PC-3 (cell line): ENCODE measurements at places on chromosomes 5 and 9. TPM values are rescaled to one million over a fixed set of nuclear protein-coding genes. Genes with fewer than 3 reads are reported as not detected.
A peak's percentile ranks its signal among the peaks of the same experiment; 100 is the strongest.

DNA sequence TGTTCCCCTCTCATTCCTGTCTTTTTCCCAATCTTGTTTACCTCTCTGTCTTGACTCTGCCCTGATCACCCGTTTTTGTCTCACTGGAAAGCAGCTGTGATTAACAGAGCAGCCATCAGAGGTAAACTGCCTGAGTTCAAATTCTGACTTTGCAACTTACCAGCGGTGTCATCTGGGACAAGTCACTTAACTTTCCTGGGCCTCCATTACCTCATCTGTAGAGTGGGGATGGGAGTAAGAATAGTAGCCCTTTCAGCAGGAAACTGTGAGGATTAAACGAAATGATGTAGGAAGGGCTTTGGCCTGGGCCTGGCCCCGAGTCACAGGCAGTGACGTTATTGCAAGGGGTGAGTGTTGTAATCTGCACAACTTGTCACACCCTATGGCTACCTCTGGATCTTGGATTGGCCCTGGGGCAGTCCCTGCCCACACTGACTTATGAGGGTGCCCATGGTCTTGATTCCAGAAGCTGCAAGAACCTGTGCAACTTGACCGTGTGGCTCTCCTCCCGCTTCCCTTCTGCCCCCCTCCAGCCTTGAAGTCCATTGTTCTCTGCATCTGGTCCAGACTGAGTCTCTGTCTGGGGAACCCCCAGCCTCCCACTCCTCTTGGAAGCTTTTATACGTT, 657 bp upstream of the PCDH12 start:
- H3K27me3 ChIP-seq = no peaks in the 10 kb centered on the region
- no peak overlapping the region for H3K27ac ChIP-seq
- H3K4me1 ChIP-seq = 0 out of 2 replicates have a peak, but pooled peaks cover 6% of the 10 kb centered on the region
- DNase-seq = peak; percentile 9

- H3K27ac ChIP-seq = no peak overlapping the region
- H3K4me1 ChIP-seq = no peaks in the 10 kb centered on the region
- no peak overlapping the region for H3K4me3 ChIP-seq
- no peaks in the 10 kb centered on the region for H3K27me3 ChIP-seq
- no peaks in the 10 kb centered on the region for H3K36me3 ChIP-seq
These were observed 50.7 kb downstream of the SPEF2 start for GRCh38 chr5:35668319-35668718.

GRCh38 chr9:82052081-82052480, 63.5 kb downstream of the SPATA31D1 start:
- no peak for DNase-seq
- H3K4me3 ChIP-seq = no peak overlapping the region
- H3K36me3 ChIP-seq = no peaks in the 10 kb centered on the region
- H3K27me3 ChIP-seq = no peaks in the 10 kb centered on the region
- H3K4me1 ChIP-seq = no peaks in the 10 kb centered on the region
- H3K27ac ChIP-seq = no peak overlapping the region

- H3K36me3 ChIP-seq = no peaks in the 10 kb centered on the region
- H3K27ac ChIP-seq = peak overlapping the region; percentile 82
- H3K4me1 ChIP-seq = peaks cover 40% of the 10 kb centered on the region
These were observed 542.5 kb downstream of the TLE1 start for GRCh38 chr9:81146684-81147337.

The PAXX gene
- 113 and 137 TPM in 2 replicates for total RNA-seq

DNA sequence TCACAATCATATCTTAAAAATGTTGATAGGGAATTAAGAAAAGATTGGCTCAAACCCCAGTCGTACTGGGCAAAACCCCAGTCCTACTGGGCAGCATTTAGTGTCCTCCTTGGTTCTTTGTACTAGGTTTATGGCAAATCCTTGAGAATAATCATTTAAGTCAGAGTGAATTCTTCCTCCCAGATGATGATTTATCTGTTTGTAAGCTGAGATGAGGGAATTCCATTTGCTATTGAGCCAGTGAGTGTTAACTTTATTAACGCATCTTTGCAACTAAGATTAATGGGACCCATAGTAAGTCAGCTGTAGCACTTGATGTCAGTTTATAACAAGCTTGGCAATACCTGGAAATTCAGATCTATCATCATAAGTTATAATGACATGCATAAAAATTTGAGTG, 821.8 kb upstream of the DMAC1 start:
- H3K4me1 ChIP-seq = no peaks in the 10 kb centered on the region
- H3K27me3 ChIP-seq = no peaks in the 10 kb centered on the region
- no peak overlapping the region for H3K4me3 ChIP-seq
- no peak for DNase-seq
- no peak overlapping the region for H3K27ac ChIP-seq

The CDC25C gene
- 13.8 and 14.7 TPM in 2 replicates for total RNA-seq

DNA sequence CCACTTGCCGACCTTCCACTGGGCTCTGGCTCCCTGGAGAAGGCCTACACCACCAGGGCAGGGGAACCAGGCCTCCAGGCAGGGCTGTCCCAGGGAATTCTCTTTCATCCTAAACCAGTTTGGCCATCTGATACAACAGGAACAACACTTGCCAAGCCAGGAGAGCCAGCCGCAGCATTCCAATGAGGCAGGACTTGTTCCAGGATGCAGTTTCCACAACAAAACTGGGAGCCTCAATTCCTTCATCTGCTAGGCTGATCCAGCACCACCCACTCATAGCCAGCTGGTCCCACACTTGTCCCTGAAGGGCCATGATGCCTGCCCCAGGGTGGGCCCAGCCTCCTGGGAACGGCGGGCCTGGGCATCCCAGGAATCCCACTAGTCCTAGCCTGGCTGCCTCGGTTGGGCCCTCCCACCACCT, 26.0 kb downstream of the BICD2 start:
- H3K27me3 ChIP-seq = no peaks in the 10 kb centered on the region
- H3K27ac ChIP-seq = no peak overlapping the region
- DNase-seq = no peak
- no peaks in the 10 kb centered on the region for H3K36me3 ChIP-seq

- H3K4me3 ChIP-seq = peak overlapping the region; percentile 74
- H3K27ac ChIP-seq = 0 out of 2 replicates have a peak overlapping the region, but pooled peaks have one; percentile 66
- H3K4me1 ChIP-seq = peaks cover 12% of the 10 kb centered on the region; the same call in 1 of the 2 replicates
These were observed 4.6 kb downstream of the PTCH1 start for GRCh38 chr9:95511952-95512708.

GRCh38 chr5:137856201-137856600, 11.5 kb upstream of the MYOT start:
- H3K27me3 ChIP-seq = no peaks in the 10 kb centered on the region
- no peak for DNase-seq
- no peaks in the 10 kb centered on the region for H3K36me3 ChIP-seq
- no peak overlapping the region for H3K27ac ChIP-seq
- no peaks in the 10 kb centered on the region for H3K4me1 ChIP-seq

- no peaks in the 10 kb centered on the region for H3K36me3 ChIP-seq
- no peak overlapping the region for H3K27ac ChIP-seq
- no peaks in the 10 kb centered on the region for H3K4me1 ChIP-seq
These were observed 56.7 kb upstream of the PCA3 start for GRCh38 chr9:76707510-76707909.

DNA sequence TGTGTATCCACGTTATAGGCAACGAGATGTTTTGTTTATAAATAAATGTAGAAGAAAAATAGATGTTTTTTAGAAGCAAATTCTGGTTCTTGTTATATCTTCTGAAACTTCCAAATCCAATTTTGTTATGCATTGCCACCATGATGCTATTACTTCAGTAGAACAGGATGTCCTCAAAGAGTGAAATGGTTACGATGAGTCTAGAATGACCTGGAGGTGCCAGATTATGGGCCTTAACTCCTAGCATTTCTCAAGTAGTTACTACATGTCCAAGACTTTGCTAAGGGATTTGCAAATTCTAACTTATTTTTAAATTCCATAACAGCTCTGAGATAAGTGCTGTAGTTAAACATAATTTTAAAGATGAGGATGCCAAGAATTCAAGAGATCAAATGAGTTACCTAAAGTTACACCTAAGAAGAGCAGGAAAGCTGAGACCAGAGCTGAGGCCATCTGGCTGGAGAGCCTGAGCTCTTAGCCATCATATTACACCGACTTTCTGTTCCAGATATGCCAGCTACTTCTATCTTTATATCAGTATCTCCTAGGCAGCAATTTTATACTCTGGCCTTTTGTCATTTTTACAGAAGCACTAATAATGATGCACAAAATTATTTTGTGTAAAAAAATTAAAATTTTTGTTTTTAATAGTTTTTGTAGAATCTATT, 173.2 kb upstream of the RASEF start:
- H3K4me3 ChIP-seq = no peak overlapping the region
- DNase-seq = no peak
- no peaks in the 10 kb centered on the region for H3K36me3 ChIP-seq
- H3K27me3 ChIP-seq = no peaks in the 10 kb centered on the region
- H3K4me1 ChIP-seq = no peaks in the 10 kb centered on the region

The NTRK2 gene
- total RNA-seq = not detected in 2 replicates

GRCh38 chr5:35862126-35862525, 5.4 kb downstream of the IL7R start:
- H3K27ac ChIP-seq = no peak overlapping the region
- H3K4me3 ChIP-seq = no peak overlapping the region
- no peaks in the 10 kb centered on the region for H3K27me3 ChIP-seq
- peaks cover 36% of the 10 kb centered on the region for H3K4me1 ChIP-seq
- 0 out of 2 replicates have a peak, but pooled peaks cover 16% of the 10 kb centered on the region for H3K36me3 ChIP-seq
- no peak for DNase-seq

The LHX3 gene
- total RNA-seq = not detected in 2 replicates

DNA sequence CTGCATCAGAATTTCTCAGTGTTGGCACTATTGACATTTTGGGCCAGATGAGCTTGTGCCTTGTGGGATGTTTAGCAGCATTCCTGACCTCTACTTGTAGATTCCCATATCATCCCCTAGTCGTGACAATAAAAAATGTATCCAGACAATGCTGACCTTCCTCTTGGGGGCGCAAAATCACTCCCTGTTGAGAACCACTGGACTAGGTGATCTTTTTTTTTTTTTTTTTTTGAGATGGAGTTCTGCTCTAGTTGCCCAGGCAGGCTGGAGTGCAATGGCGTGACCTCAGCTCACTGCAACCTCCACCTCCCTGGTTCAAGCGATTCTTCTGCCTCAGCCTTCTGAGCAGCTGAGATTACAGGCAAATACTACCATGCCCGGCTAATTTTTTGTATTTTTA, 22.6 kb downstream of the STXBP1 start:
- no peaks in the 10 kb centered on the region for H3K27me3 ChIP-seq
- H3K36me3 ChIP-seq = no peaks in the 10 kb centered on the region
- H3K4me1 ChIP-seq = no peaks in the 10 kb centered on the region

- H3K27me3 ChIP-seq = no peaks in the 10 kb centered on the region
- H3K27ac ChIP-seq = no peak overlapping the region
- no peak overlapping the region for H3K4me3 ChIP-seq
These were observed 804.9 kb upstream of the SEMA6A start for GRCh38 chr5:117379521-117379920.
